ENCODE measurements at places on chromosomes 2 and 18.
A peak's percentile ranks its signal among the peaks of the same experiment; 100 is the strongest.

- DNase-seq = no peak
These were observed 6.5 kb downstream of the RBBP8 start for GRCh38 chr18:22939649-22940048.

DNA sequence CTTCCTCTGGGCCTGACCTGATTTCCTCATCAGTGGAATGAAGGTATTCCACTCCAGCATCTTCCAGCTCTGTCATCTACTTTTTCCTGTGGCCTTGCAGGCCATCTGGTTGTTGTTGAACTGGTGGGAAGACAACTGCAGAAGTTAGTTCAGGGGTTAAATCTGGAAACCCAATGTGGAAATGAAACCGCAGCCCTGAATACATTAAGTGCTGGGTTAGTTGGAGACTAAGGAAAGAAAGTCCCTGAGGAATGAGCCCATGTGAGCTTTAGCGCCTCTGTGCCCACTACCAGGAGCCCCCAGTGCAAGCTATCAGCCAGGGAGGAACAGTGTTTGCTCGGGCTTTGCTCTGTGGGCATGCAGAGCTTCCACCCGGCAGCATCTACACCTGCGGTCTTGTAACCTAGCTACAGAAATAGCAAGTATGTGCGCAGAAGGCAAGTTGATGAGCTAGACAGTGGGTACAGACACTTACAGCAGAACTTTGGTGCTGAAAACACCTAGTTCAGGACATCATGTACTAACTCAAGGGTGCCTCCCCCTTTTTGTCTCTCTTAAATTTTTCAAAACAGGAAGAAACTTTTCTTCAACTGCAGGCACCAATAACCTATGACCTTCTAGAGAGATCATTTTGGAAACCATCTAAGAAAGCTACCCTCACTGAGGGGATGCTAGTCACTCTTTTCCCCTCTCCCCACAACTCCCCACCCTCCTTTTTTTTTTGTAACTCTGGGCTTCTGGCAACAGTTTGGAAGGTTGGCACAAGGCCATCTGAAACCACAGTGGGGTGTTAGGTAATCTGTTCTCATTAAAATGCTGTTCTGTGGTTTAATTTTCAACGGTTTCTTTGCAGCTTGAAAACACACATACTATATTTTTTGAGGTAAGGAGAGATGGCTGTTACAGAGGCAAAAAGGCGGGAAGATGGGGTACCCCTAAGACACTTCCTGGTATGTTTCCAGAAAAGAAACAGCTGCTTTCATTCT is 18.3 kb upstream of the CXCR4 start:
- no peak for DNase-seq

GRCh38 chr2:51103205-51103604 is 71.3 kb upstream of the NRXN1 start:
- DNase-seq = no peak

DNA sequence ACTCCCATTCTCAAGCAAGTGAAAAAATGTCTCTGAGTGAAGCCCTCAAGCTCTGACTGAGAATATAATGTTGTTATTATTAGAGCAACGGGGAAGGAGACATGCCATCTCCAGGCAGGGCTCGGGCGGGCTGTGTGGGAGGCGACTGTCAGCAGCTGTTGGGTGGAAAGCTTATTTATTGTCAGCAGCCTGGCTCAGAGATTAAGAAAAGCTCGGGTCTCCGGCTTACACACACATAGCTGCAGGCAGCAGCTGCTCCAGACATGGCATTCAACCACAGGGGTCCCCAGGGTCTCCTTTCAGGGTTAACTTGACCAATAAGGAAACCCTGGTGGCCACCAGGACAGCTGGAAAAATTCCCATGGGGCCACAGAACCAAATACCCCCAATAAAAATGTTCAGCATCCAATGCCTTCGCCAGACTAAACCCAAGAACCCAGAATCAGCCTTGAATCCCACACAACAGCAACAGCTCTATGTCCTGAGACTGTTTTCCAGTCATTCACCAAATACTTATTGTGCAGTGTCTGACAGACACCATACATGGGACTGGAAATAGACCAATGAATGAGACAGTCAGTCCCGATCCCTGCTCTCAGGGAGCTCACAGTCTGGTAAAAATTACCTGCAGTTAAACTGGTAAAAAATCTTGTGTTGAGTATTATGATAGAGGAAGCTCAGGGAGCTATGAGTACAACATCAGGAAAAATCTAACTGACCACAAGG is 70.5 kb upstream of the RTN4 start:
- DNase-seq = no peak

- DNase-seq = no peak
These were observed 41.2 kb downstream of the SP100 start for GRCh38 chr2:230457073-230457768.

DNA sequence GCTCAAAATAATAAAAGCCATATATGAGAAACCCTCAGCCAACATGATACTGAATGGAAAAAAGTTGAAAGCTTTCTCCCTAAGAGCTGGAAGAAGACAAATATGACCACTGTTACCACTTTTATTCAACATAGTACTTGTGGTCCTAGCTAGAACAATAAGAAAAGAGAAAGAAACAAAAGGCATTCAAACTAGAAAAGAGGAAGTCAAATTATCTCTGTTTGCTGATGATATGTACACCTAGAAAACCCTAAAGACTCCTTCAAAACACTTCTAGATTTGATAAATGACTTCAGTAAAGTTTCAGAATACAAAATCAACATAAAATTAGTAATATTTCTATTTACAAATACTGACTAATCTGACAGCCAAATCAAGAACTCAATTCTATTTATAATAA is 328.8 kb upstream of the GCFC2 start:
- no peak for DNase-seq

DNA sequence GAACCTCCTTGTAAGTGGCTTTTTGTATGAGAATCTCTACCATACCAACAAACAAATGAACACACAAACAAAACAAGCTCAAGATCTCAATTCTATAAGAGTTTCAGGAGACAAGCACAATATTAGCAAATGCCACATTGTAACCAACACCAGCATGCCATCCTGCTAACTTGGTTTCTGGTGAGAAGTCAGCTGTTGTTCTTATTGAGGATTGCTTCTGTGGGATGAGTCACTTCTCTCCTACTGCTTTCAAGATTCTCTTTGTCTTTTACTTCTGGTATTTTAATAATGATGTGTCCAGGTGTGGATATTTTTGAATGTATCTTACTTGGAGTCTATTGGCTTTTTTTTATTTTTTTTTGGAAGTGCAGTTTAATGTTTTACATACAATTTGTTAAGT is 131.7 kb downstream of the BCL2L11 start:
- DNase-seq = no peak

- DNase-seq = no peak
These were observed 21.6 kb downstream of the DARS1 start for GRCh38 chr2:135963841-135964240.

DNA sequence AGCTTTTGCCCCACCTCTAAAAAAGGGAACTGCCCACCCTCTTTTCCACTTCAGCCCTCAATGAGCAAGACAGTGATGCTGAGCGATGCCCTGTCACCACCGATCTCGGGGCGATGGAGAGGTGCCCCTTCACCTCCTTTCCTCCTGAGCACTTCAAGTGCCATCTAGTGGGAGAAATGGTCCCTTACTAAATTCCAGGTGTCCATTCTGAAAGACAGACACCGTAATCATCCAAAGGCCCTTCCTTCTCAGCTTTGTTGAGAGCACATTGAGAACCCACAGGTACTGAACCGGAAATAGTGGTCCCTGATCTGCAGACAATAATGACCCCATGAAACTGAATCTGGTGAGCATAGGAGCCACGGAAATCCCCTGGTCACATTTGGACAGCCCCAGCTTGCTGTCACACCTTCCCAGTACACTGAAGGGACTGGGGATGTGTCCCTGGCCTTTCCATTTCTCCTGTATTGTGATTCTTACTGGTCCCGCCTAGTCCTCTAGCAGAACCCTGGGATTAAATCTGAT is 38.5 kb downstream of the KCTD18 start:
- DNase-seq = peak; percentile 57

DNA sequence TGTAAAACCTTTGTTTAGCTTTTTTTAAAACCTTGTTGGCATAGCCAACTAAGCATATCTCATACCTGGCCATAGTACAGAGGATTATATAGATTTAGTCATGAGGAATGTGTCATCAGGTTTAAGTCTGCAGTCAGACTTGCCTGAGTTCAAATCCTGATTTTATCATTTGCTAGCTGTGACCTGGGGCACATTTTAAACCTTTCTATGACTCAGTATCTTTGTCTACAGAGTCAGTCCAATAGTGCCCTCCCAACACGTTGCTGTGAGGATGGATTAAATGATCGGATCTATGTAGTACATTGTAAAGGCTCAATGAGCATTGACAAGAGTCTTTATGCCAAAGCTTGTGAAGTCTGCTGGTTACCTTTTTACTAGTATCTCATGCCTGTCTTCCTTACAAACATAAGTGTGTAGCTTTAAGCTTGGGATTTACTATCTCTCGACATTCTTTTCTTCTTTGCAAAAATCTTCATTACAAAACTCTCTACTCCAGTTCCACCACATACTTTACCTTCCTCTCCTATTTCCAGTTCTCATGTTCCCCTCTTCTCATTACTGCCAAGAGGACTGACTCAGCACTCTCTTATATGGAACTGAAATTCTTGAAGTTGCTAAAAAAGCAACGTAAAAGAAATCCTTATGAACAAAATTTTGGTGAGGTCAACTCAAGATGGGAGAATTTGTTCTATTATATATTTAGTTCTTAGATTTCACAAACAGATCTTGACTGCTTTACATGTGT is 68.1 kb upstream of the RBMS1 start:
- DNase-seq = no peak

DNA sequence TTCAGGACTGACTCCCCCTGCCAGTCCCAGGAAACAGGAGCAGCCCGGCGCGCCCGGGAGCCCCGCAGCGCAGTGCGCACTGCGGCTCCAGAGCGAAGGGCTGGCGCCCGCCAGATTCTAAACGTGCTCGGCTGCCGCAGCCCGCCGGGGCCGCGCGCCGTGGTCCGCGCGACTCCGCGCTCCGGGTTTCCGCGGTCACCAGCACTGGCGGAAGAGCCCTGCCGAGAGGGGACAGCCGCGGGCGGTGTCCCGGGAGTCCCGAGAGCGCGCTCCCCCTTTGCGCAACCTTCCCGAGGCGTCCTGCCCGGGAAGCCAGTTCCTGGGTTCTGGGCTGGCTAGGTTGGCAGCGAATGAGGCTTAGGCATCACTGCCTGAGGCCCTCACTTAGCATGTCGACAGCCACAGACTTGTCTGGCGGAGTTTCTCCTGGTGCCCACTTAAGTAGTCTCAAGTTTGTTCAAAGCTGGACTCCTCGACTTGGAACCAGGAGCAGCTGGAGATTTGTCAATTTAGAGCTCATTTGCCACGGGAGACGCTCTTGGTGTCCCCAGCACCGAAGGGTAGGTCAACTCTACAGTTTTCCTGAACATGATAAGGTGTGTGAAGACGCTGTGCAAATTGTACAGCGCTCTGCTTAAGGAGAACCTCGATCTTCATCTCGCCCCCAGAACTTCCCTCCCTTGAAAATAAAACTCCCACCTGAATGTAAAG is 1.5 kb upstream of the VSNL1 start:
- peak; percentile 91 for DNase-seq

- no peak for DNase-seq
These were observed 214.2 kb downstream of the DYSF start for GRCh38 chr2:71667256-71668182.

GRCh38 chr18:54335638-54336173 is 22.0 kb downstream of the STARD6 start:
- DNase-seq = peak; percentile 23
